ENCODE measurements at places on chromosomes 2 and 18. TPM values are rescaled to one million over a fixed set of nuclear protein-coding genes. Genes with fewer than 3 reads are reported as not detected.
A peak's percentile ranks its signal among the peaks of the same experiment; 100 is the strongest.

ANKRD29 gene
- 2.0 TPM for polyA plus RNA-seq

IMP4 gene
- polyA plus RNA-seq: 67.6 TPM

PAX3 gene
- not detected for polyA plus RNA-seq

UCN gene
- not detected for polyA plus RNA-seq

GKN1 gene
- not detected for polyA plus RNA-seq

PAX8 gene
- 0.28 TPM for polyA plus RNA-seq

ACTR2 gene
- 153 TPM for polyA plus RNA-seq

DNA sequence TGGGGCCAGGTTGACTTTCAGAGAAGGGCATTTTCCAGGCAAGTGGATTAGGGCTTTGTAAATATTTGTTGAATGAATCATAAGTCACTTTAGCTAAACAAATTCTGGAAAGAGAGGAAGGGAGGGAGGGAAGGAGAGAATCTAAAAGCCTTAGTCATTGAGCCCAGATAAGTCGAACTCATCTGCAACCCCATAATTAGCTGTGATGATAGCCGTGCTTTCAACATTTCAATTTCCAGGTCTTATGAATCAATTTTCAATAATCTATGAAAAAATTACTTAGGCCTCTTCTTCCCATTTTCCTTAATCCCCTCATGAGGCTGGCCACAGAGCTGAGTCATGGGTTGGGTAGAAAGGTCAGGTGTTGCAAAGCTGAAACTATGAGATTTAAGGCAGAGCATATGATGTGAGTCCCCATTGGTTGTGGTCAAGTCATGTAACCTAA lies 111.9 kb upstream of the MAPRE2 start:
- H3K27me3 ChIP-seq: no peaks in the 10 kb centered on the region
- peak overlapping the region; percentile 26 for H3K27ac ChIP-seq
- peak; percentile 89 for DNase-seq
- no peak overlapping the region for H3K4me3 ChIP-seq

DNA sequence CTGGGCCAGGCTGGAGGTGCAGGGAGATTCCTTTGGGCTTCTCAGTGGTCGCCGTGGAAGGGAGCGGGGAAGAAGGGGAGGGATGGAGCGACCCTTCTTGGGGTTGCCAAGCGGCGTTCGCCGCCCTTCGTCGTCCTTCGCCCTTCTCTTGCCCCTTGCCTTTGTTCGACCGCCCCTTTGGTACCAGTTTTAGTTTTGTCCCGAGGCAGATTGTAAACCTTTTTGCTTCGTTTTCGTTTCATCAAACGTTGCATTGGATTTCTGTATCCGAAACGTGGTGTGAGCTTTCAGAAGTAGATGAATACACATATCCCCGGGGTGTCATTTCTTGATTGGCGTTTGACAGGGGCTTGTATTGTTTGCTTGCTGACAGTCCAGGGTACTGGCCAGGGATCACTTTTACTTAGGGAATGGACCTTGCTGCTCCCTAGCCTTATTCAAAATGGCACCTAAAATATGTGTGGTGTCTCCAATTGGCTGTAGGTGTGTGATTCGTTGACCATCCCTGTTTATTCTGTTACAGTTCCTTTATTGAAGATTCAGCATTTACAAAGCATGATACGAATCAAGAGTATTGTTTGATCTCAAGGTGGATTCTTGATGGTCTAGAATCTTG lies 788 bp downstream of the USP14 start:
- no peaks in the 10 kb centered on the region for H3K4me1 ChIP-seq
- H3K36me3 ChIP-seq: no peaks in the 10 kb centered on the region
- H3K27ac ChIP-seq: peak overlapping the region; percentile 90
- no peaks in the 10 kb centered on the region for H3K27me3 ChIP-seq
- DNase-seq: peak; percentile 16

DNA sequence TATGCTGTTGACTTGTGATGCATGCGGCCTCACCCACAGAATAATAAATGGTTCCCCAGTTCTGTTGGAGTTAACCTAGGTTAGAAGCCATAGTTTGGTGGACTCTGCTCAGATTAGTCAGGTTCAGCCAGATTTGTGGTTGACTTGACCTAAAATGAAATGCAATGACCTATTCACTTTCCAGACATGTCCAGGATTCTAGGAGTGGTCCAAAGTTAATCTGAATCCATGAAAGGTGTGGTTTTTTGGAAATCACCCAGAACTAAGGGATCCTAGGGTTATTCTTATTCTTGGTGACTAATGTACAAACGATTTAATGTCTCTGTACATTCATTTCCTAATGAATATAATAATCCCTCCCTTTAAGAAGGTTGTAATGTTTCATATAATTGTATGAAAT lies 88.9 kb upstream of the RBBP8 start:
- H3K27me3 ChIP-seq: no peaks in the 10 kb centered on the region
- H3K36me3 ChIP-seq: no peaks in the 10 kb centered on the region
- no peak overlapping the region for H3K4me3 ChIP-seq
- H3K27ac ChIP-seq: no peak overlapping the region
- DNase-seq: peak; percentile 57

DNA sequence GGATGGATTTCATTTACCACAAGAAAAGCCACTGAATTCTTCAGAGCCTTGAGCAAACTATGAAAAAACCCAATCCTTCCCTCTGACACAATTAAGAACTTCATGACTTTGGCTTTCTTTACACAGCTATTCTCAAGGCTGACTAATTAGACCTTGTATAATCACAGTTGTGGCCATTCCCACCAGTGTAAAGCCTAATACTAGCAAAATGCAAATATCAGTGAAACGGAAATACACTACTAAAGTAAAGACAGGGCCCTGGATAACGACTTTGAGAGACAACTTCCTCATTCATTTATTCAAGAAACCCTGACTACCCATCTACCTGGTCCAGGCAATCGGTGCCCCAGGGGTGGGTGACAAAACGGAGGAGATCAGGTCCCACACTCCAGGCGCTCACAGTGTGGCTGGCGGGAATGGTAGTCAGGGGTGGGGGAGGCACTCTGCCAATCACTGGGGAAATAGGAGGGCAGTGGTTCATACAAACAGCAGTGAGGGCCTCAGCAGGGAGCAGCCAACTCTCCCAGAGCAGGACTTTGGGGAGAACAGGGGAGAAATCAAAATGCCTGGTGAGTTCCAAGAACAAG lies 28.1 kb downstream of the TMEM163 start:
- H3K27ac ChIP-seq: no peak overlapping the region
- no peak for DNase-seq
- no peaks in the 10 kb centered on the region for H3K27me3 ChIP-seq
- no peak overlapping the region for H3K4me3 ChIP-seq
- no peaks in the 10 kb centered on the region for H3K36me3 ChIP-seq

DNA sequence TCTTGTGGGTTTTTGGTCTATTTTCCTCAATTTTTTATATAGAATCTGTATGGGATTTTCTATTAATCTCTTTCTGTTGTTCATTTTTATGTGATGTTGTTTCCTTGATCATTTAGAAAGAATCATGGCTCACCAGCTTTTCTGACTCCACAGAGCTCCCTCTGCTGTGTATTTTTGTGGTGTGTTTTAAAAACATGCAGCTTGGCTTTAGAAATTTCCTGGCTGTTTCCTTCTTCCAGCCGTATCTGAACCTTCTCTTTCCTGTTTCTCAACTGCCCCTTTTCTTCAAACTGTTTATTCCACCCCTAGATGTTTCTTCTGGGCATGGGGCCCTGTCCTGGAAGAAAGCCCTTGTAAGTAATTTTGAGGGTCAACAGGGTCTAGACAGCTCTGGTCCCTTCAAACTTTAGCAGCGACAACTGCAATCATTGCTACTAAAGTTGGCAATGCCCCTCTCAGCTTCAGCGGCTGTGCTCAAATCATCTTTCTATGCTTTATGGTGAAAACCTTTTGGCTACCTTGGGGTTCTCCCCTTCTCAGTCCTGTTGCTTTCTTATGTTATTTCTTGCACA lies 17.6 kb upstream of the COPS8 start:
- no peaks in the 10 kb centered on the region for H3K36me3 ChIP-seq
- no peak overlapping the region for H3K4me3 ChIP-seq
- H3K27me3 ChIP-seq: no peaks in the 10 kb centered on the region
- H3K4me1 ChIP-seq: peaks cover 2% of the 10 kb centered on the region

GRCh38 chr18:46868169-46868921 lies 49.0 kb downstream of the PIAS2 start:
- DNase-seq: no peak
- no peaks in the 10 kb centered on the region for H3K27me3 ChIP-seq
- no peaks in the 10 kb centered on the region for H3K36me3 ChIP-seq
- no peaks in the 10 kb centered on the region for H3K4me1 ChIP-seq
- no peak overlapping the region for H3K27ac ChIP-seq
- H3K4me3 ChIP-seq: no peak overlapping the region

DNA sequence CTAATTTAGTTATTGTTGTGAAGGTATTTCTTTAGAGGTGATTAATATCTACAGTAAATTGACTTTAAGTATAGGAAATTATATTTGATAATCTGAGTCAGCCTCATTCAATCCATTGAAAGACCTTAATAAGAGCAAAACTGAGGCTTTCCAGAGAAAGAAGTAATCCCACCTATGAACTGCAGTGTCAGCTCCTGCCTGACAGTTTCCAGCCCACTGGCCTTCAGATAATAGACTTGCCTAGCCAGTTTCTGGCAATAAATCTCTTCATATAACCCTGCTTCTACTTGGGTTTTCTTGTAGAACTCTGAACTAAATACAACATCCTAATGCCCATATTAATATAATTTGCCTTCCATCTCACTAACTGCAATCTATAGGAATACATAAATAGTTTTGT lies 437.9 kb upstream of the UBE2E3 start:
- no peaks in the 10 kb centered on the region for H3K36me3 ChIP-seq
- H3K4me1 ChIP-seq: no peaks in the 10 kb centered on the region
- DNase-seq: no peak
- H3K27ac ChIP-seq: no peak overlapping the region

DNA sequence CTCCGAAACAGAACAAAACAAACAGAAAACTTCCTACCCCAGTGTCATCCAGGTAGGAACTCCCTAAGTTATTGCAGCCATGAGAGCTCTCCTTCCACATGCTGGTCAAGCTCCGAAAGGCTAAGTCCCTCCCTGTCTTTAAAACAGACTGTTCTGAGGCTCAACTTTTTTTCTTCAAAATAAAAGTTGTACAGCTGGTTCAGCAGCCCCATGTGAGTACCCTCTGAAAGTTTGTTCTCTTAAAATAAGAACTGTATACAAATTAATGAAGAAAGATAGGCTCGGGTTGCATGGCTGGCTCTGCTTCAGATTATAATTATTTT lies at the start of gene PDE1A:
Gene PDE1A (minus strand): TSS at position 119 of the 323 bp plus-strand sequence.
- no peak within 1 kb of the TSS for H3K27ac ChIP-seq
- no peaks in the 10 kb centered on the region for H3K27me3 ChIP-seq
- H3K4me1 ChIP-seq: no peaks in the 10 kb centered on the region

GRCh38 chr18:69097349-69097748 lies 299.5 kb downstream of the CCDC102B start:
- no peak overlapping the region for H3K4me3 ChIP-seq
- no peak overlapping the region for H3K27ac ChIP-seq
- H3K27me3 ChIP-seq: no peaks in the 10 kb centered on the region

DNA sequence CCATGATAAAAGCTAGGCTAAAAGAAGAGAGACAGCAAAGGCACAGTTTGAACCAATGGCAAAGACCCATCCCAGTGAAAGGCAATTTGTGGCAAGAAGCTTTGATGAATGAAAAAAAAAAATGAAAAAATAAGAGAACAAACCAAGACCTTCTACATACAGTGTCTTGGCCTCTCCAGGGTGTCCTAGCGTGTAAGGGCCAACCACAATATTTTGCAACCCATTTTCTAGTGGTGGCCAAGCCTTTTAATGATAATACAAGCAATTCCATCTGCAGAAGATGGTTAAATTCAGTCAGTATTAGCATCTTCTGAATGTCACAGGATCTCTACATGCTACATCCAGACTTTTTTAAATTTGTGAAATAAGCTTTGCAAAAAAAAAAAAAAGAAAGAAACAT lies 270.4 kb downstream of the LRATD1 start:
- no peak overlapping the region for H3K4me3 ChIP-seq
- no peak for DNase-seq
- H3K36me3 ChIP-seq: no peaks in the 10 kb centered on the region
- no peaks in the 10 kb centered on the region for H3K27me3 ChIP-seq
- no peaks in the 10 kb centered on the region for H3K4me1 ChIP-seq

- H3K4me3 ChIP-seq: no peak overlapping the region
- H3K36me3 ChIP-seq: no peaks in the 10 kb centered on the region
- H3K27ac ChIP-seq: no peak overlapping the region
- no peaks in the 10 kb centered on the region for H3K4me1 ChIP-seq
- no peaks in the 10 kb centered on the region for H3K27me3 ChIP-seq
These were observed 119.0 kb upstream of the CYRIA start for GRCh38 chr2:16784652-16785051.

DNA sequence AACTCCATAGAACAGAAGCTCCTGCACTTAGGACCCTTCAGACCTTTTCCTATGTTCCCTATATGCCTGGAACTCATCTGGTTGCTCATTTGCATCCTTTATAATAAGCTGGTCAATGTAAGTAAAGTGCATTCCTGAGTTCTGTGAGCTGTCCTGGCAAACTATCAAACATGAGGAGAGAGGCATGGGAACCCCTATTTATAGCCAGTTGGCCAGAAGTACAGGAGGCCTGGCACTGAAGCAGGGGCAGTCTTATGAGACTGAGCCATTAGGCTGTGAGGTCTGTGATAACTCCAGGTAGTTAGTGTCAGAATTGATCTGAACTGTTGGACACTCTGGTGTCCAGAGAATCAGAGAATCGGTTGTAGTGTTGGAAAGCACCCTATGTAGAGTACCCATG lies 88.4 kb downstream of the EHD3 start:
- H3K36me3 ChIP-seq: no peaks in the 10 kb centered on the region
- peak; percentile 50 for DNase-seq
- no peak overlapping the region for H3K27ac ChIP-seq
- peaks cover 12% of the 10 kb centered on the region for H3K4me1 ChIP-seq
- no peaks in the 10 kb centered on the region for H3K27me3 ChIP-seq

DNA sequence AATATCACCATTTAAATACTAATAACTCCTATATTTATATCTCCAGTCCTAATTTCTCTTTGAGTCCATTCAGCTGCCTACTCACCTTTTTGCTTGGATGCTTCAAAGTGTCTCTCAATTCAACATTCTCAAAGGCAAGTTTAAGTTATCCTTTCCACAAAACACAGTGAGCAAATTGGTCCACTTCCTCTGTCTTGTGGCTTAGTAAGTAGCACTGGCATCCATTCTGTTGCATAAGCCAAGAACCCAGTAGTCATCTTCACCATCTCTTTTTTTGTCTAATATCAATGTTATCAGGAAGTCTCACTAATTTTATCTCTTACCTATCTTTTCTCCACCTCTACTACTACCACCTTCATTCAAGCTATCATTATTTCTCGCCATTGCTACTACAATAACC lies 27.4 kb upstream of the IL1RL1 start:
- H3K27ac ChIP-seq: no peak overlapping the region
- H3K4me1 ChIP-seq: no peaks in the 10 kb centered on the region
- H3K36me3 ChIP-seq: no peaks in the 10 kb centered on the region

GRCh38 chr2:76211991-76212985 lies 501.6 kb upstream of the GCFC2 start:
- DNase-seq: no peak
- no peaks in the 10 kb centered on the region for H3K27me3 ChIP-seq
- H3K36me3 ChIP-seq: no peaks in the 10 kb centered on the region
- H3K4me1 ChIP-seq: no peaks in the 10 kb centered on the region

DNA sequence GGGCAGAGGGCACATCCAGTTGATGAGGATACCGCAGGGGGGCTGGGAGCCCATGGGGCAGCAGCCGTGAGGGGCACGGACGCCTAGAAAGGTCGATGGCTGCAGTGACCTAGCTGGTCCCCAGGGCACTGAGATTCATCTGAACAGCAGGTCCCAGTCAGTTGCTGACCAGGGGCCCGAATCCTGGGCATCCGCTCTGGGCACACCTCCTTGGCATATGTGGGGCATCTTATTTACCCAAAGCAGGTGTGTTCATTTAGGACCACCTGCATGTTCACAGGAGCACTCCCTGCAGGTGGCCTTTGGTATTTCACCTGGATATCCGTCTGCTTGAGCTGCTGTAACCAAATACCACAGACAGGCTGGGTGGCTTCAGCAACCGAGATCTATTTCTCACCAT lies 72.0 kb upstream of the ODC1 start:
- no peak overlapping the region for H3K4me3 ChIP-seq
- no peak overlapping the region for H3K27ac ChIP-seq
- H3K4me1 ChIP-seq: no peaks in the 10 kb centered on the region
- DNase-seq: no peak
- no peaks in the 10 kb centered on the region for H3K36me3 ChIP-seq
- no peaks in the 10 kb centered on the region for H3K27me3 ChIP-seq
